ENCODE measurements at places on chromosomes 4 and X.

DNA sequence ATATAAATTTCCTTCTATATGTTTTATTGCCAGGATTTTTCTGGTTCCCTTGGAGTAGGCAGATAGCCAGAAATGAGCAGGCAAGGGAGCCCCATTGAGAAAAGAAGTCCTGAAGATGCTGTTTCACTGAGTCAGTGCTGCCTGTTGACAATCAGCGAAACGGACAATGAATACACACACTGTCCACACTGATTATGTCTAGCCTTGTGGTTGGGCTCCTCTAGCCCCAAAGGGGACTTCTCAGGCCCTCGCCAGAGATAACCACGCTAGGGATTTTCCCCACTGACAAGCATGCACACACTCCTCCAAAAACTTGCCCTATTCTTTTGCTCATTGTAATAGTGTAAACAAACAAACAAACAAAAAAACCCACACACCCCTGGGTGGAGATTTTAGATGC is 369.3 kb downstream of the DMD start:
- DNase-seq, result no peak

- DNase-seq, result no peak
Observed at GRCh38 chrX:39008549-39008948, 207.3 kb downstream of the MID1IP1 start.

DNA sequence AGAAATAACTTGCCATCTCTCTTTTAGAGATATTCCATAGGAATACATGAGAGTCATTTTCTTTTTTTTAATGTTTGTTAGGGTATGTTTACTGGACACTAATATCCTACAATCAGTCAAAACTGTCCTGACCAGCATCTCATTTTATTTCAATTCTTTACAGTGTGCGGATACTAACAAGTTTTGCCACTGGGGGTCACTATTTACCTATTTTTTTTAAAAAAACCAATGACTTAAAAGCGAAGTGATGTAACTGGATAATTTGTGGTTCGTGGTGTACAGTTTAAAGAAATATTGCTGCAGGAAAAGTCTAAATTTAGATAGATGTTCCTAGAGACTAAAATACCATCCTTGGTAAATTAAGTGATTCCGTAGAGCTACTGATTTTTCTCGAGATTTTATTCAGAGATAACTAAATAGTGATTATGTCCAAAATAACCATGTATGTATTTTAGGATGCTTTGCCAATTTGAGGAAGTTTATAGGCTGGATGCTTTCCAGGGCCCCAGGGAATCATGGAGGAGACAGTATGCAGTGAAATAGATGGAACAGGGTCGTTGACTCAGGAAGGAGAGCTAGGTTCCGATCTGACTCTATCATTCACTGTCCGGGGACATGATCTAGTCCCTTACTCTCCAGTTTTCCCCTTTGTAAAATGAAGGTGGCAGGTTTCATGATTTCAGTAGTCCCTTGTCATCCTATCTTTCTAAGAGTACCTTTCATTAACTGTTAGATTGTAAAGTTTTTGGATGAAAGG is 34.0 kb upstream of the GNPDA2 start:
- no peak for DNase-seq

DNA sequence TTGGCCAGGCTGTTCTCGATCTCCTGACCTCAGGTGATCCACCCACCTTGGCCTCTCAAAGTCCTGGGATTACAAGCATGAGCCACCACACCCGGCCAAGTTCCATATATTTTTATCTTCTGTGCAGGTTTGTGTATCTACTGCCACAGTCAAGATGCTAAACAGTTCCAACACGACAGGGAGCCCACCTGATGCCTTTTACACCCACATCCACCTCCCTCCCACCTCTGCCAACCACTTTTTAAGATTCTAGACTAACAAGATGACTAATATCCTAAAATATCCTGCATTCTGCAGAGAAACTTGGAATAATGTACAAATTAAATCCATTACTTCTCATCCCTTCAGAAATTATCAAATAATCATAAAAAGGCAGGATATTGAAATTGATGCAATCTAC is 19.3 kb upstream of the RPL34 start:
- no peak for DNase-seq

GRCh38 chrX:127596882-127597281 is 455.3 kb downstream of the ACTRT1 start:
- DNase-seq, result no peak

DNA sequence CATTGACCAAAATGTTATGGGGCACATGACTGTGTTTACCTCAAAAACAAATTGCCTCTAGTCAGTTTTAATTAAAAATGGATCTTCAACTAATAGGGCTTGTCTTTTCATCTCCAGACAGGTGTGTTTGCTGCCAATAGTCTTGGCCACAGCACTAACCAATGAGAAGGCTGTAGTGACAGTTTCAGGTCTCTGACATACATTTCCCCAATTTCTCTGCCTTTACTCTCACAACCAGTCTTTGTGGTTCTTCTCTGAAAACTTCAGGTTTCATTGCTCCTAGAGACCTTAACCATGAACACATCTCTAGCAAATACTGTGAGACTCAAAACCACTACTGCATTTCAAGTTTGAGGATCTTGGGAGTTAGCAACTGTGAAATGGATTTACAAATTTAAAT is 3.5 kb upstream of the EDNRA start:
- no peak for DNase-seq

- DNase-seq, result no peak
Observed at GRCh38 chr4:86497131-86497530, 97.0 kb upstream of the PTPN13 start.

GRCh38 chr4:81651243-81651899 is 179.7 kb upstream of the RASGEF1B start:
- no peak for DNase-seq

GRCh38 chr4:75845992-75846391 is 56.3 kb downstream of the PPEF2 start:
- DNase-seq, result no peak

DNA sequence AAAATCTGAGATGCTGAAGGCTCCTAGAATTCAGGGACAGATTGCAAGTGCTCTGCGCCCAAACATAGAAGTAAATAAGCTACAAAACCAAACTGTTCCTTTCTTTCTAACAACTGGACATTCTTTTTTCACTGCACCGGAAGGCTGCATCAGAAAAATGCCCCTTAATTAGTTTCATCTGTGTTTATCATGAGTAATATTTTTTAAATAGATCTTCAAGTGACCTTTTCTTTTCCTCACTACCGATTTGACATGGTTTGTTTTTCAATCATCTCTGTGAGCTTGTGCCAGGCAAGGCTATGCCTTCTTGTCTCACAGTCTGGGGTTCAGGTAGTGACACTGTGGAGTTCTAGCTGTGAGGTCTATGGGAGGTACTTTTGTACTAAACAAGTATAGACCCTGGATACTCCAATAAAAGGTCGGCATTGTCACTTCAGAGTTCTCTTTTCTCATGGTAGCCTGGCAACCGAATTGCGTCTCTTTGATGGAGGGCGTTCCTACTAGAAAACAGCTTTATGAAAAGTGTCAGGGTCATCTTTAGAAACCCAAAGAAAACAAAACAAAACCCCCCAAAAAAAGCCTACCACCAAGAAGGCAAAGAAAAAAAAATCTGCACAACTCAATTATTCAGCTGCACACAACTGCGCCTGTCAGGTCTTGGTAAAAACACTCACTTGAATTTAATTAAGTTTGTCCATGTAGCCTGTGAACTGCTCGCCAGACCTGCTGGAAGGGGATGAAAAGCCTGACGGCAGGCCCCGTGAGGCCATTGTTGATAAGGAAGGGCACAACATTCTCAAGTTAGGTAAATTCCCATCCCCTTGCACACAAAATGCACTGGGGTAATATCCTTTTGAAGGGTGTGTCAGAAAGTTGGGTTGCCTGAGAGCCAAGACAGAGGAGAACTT is 22.8 kb upstream of the ADAMTS3 start:
- peak; percentile 20 for DNase-seq

- no peak for DNase-seq
Observed at GRCh38 chrX:54747733-54748393, 50.2 kb downstream of the ITIH6 start.
